ENCODE measurements at places on chromosomes 5 and 9. TPM values are rescaled to one million over a fixed set of nuclear protein-coding genes. Genes with fewer than 3 reads are reported as not detected.

CARD9 gene
- 0.40 TPM for total RNA-seq

TEX53 gene
- total RNA-seq: not detected

CNTNAP3 gene
- 90.7 TPM for total RNA-seq

DNAJA1 gene
- 165 TPM for total RNA-seq

MARCHF11 gene
- not detected for total RNA-seq

CTNNA1 gene
- total RNA-seq: 497 TPM

SPATA31A3 gene
- not detected for total RNA-seq

IL9 gene
- total RNA-seq: not detected

DOK3 gene
- 2.8 TPM for total RNA-seq

TSLP gene
- total RNA-seq: 0.53 TPM

All from thoracic aorta endothelial cell (primary cell).